ENCODE measurements at places on chromosomes 7 and 10. TPM values are rescaled to one million over a fixed set of nuclear protein-coding genes. Genes with fewer than 3 reads are reported as not detected.

Gene TFPI2
- 73.5 TPM for total RNA-seq

Gene GTF2IRD1
- total RNA-seq, result 80.8 TPM

Gene MEIG1
- 0.77 TPM for total RNA-seq

Gene UNCX
- total RNA-seq, result not detected

- no peak for DNase-seq
Observed at GRCh38 chr7:67438198-67438882, 441.7 kb downstream of the TYW1 start.

DNA sequence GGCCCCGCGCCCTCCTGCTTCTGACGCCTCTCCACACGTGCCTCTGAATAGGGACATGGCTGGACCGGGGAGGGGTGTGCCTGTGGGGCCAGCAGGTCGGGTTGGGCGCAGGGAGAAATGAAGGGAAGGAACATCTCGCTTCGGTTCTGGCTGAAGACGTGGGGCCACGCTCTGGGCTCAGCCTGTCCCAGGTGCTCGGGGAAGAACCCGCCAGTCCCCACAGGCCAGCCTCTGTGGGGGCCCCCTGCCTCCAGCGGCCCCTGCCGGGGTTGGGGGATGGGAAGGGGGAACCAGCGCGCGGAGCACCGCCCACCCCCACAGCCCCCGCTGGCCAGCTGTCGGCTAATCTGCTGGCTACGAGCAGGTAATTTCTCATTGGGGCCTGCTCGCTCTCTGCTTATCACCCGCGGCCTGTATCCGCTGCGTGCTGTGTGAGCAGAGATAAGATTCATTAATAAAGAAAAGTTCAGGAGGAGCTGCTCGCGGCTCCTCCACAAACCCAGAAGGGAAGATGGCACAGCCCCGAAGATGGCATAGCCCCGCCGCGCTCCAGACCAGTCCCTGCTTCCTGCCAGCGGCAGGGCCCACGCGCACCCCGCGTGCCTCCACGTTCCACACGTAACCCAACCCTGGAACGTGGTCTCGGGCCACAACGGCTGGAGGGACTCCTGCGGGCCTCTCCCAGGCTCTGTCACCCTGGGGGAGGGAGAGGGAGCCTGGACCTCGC lies 186.2 kb downstream of the ELFN1 start:
- no peak for DNase-seq

- DNase-seq, result no peak
Observed at GRCh38 chr10:122018951-122019413, 30.0 kb downstream of the TACC2 start.

DNA sequence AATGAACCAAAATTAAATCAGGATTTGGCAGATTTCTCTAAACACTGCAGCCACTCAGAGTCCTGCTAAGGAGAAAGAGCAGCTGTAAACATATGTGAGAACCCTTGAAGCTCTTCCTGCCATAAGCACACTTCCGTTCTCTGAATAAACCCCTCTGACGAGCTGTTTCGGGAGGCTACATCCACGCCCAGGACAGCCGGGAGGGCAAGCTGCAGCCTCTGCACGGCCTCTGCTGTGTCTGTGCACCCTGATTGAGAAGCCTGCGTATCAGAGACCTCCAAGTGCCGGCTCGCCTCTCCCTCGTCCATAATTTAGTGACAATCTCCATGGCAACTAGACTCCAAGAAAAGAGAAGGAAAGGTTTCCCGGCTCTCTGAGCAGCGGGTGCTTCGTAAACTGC lies 114.4 kb downstream of the PTPRN2 start:
- DNase-seq, result no peak

- DNase-seq, result no peak
Observed at GRCh38 chr10:77120012-77120411, 517.6 kb downstream of the KCNMA1 start.

GRCh38 chr10:28842321-28842720 lies 165.0 kb downstream of the BAMBI start:
- DNase-seq, result no peak

GRCh38 chr7:80870813-80871212 lies 48.0 kb downstream of the SEMA3C start:
- no peak for DNase-seq

- no peak for DNase-seq
Observed at GRCh38 chr7:69640925-69641594, 42.8 kb downstream of the AUTS2 start.

DNA sequence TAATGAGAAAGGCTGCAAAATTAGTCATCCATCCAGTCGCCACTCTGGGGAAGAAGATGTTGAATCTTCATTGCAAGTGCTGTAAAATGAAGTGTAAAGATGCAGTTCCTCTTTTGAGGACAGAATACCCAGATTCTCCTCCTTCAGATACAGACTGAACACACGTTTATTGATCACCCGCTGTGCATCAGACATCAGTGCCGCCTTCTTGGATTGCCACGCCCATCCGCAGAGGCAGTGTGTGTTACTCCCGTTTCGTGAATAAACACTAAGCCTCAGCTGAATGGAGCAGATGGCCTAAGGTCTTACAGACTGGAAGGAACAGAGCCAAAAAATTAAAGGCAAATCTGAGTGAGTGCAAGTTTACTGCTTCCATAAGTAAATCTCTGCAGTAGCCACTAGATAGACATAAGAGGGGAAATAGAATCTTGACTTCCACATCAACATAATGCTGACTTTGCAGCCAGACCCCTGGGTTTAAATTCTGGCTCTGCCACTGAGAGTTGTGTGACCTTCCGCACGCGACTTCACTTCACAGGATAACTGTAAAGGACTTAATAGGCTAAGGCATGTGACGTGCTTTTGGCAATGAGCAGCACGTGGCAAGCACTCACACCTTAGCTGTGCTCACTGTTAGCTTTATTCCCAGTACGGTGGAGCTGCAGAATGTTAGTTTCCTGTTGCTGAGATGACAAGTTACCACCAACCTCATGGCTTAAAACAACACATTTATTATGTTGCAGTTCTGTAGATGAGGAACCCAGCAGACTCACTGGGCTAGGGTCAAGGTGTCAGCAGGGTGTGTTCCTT lies 285.9 kb downstream of the CELF2 start:
- DNase-seq, result no peak
